ENCODE measurements at places on chromosomes 3 and 15. TPM values are rescaled to one million over a fixed set of nuclear protein-coding genes. Genes with fewer than 3 reads are reported as not detected.

DNA sequence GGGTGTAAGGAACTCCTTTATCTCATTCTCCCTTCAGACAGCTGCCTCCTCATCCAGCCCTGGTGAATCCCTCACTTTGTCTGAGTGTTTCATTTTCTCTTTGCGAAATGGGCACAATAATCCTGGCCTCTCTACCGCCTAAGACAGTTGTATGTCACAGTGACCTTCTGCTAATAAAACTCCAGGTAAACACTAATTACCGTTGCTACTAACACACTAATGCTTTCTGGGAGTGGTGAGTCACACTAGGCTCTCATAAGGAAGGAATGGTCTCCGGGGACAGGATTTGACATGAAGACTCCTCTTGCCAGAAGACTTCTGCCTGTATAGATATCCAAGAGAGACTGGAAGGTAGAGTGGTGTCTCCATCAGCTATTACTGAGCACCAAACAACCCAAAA is 71.7 kb upstream of the SNRK start:
- H3K27ac ChIP-seq = no peak overlapping the region
- H3K4me3 ChIP-seq = no peak overlapping the region
- no peak for DNase-seq
- peaks cover 12% of the 10 kb centered on the region for H3K4me1 ChIP-seq
- no peaks in the 10 kb centered on the region for H3K36me3 ChIP-seq

GRCh38 chr3:115217678-115218451 is 70.8 kb upstream of the ZBTB20 start:
- no peak for DNase-seq
- peaks cover 3% of the 10 kb centered on the region for H3K27me3 ChIP-seq
- no peak overlapping the region for H3K4me3 ChIP-seq
- no peaks in the 10 kb centered on the region for H3K4me1 ChIP-seq

- no peak overlapping the region for H3K4me3 ChIP-seq
- no peaks in the 10 kb centered on the region for H3K36me3 ChIP-seq
- DNase-seq = no peak
- peaks cover 41% of the 10 kb centered on the region for H3K4me1 ChIP-seq
- H3K27ac ChIP-seq = no peak overlapping the region
- H3K27me3 ChIP-seq = peaks cover 33% of the 10 kb centered on the region
Measured at GRCh38 chr15:59413577-59413976, 24.4 kb upstream of the FAM81A start.

DNA sequence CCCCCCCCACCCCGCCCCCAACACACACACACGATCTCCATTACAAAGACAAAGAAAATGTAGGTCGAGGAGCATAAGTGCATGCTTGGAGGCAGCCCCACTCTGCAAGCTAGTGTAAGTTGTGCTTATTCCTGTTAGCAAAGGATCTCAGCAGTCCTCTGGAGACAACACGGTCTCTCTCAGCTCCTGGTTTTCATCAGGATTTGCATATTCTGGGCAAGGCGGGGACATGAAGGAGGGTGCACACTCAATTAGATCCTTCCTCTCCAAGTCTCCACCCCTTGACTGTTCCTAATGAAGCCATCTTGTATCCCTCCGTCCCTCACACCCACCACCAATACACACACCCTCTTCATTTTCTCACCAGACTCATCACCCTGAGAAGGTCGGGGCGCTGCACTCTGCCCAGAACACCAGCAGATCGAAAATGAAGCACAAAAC is 63.8 kb downstream of the MRPL46 start:
- no peaks in the 10 kb centered on the region for H3K4me1 ChIP-seq
- DNase-seq = no peak
- H3K4me3 ChIP-seq = no peak overlapping the region
- H3K27ac ChIP-seq = no peak overlapping the region
- H3K36me3 ChIP-seq = no peaks in the 10 kb centered on the region

DNA sequence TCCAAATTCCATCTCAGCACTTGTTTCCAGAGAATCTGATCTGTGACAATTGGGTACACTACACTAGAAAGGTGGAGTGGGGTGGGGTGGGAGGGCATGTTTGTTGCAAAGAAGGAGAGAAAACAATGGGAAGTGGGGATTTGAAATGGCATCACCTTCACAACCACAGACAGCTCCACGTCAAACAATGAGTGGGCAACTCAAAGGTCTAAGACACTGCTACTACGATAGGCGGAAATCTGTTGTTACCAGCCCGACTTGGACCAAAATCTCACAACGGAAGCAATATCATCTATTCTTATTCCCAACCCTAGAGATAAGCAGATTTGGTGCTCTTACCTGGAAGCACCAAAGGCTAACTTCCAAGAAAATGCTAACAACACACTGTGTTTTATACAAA is 3.3 kb downstream of the CYP19A1 start:
- H3K27ac ChIP-seq = no peak overlapping the region
- no peaks in the 10 kb centered on the region for H3K36me3 ChIP-seq
- no peak for DNase-seq
- no peak overlapping the region for H3K4me3 ChIP-seq
- H3K4me1 ChIP-seq = no peaks in the 10 kb centered on the region

Gene KNG1
- not detected for total RNA-seq

DNA sequence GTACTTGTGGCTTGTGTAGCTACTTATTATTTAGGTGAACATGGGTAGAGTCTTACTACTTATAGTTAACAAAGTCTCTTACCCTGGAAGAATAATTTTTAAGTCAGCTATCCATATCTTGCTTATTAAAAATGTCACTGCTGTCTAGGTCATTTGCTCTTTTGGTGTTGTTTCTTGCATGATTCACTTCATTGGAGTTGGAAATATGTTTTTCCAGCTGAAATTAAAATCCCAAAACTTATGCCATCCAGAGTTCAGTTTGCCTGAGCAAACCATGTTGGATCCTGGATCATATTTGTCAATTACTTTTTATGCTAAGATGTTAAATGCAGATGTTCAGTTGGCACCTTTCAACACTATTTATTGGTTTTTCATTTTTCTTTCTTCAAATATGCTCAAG is 421.0 kb upstream of the RBMS3 start:
- no peaks in the 10 kb centered on the region for H3K36me3 ChIP-seq
- no peak overlapping the region for H3K27ac ChIP-seq

Gene PCSK6
- 3.7 TPM for total RNA-seq

GRCh38 chr3:143135150-143135549 is 15.6 kb downstream of the CHST2 start:
- no peaks in the 10 kb centered on the region for H3K4me1 ChIP-seq
- peaks cover 2% of the 10 kb centered on the region for H3K27me3 ChIP-seq
- peaks cover 3% of the 10 kb centered on the region for H3K36me3 ChIP-seq
- DNase-seq = no peak
- no peak overlapping the region for H3K4me3 ChIP-seq
- H3K27ac ChIP-seq = no peak overlapping the region
